ENCODE measurements at places on chromosomes 12 and 14. TPM values are rescaled to one million over a fixed set of nuclear protein-coding genes. Genes with fewer than 3 reads are reported as not detected.

The RNASE3 gene
- total RNA-seq, result not detected

GRCh38 chr12:18171571-18171970, 81.6 kb upstream of the RERGL start:
- DNase-seq, result no peak

The RTL1 gene
- not detected for total RNA-seq

The SLC7A7 gene
- 17.4 TPM for total RNA-seq

The B4GALNT1 gene
- 0.98 TPM for total RNA-seq

The PRH2 gene
- total RNA-seq, result not detected

Data from left colon (tissue), 2 donors.